ENCODE measurements at places on chromosomes 12 and 14. TPM values are rescaled to one million over a fixed set of nuclear protein-coding genes. Genes with fewer than 3 reads are reported as not detected.

Gene CLIP1
- total RNA-seq = 58.2 TPM

Gene PLEKHH1
- 11.5 TPM for total RNA-seq

Gene PRMT5
- total RNA-seq = 107 TPM

Gene GZMB
- total RNA-seq = not detected

Gene FGFR1OP2
- 38.7 TPM for total RNA-seq

Gene LMNTD1
- total RNA-seq = 0.08 TPM

Gene ETFBKMT
- 1.5 TPM for total RNA-seq

DNA sequence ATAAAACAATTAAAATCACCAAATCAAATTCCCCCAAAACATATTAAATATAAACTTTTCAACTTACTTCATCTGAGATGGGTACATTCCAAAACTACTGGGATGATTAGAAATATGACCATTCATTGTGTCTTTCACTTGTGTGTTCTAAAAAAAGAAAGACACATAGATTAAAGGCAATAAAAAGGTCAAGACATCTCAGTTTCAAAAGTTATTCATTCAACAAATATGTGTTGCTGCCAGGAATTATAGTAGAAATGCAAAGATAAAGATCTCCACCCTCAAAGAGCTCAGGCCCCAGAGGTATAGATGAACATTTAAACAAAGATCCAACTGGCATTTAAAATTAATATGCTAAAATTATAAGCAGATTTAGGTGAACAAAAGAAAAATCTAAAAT is 106.4 kb downstream of the EPS8 start:
- DNase-seq = no peak

DNA sequence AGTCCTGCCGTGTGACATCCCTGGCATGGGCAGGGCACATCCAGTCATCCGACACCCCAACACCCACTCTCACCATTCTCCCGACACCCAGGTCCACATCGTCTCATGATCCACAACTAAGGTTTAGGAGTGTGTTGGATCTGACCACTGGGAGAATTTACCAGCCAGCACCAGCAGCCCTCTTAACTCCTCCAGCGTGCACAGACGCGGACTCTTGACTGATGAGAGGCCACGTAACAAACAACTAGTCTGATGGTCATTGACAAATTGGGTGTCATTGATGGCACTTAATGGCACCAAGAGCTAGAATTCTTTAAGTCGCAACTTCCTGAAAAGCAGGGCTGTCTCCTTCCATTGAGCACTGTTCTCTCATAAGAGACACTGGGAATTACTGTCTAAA is 203.0 kb upstream of the SFSWAP start:
- no peak for DNase-seq

DNA sequence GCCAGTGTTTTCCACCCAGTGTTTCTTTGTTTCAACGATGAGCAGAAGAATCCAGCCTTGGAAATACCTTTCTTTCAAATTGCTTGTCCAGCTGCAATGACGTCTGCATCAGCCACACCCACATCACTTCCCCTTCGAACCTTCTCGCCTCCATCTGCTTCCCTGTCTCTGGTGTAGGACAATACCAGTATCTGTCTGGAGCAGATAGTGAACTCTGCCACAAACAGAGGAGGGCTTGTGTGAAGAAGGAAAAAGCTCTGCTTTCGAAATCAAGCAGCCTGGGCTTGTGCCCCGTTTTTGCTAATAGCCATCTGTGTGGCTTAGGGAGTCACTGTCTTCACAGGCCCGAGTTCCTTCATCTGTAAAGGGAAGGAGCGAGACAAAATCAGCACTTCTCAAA is 415.4 kb downstream of the ZFP36L1 start:
- no peak for DNase-seq

- DNase-seq = no peak
These were observed 37.5 kb downstream of the CHST11 start for GRCh38 chr12:104494137-104494792.

DNA sequence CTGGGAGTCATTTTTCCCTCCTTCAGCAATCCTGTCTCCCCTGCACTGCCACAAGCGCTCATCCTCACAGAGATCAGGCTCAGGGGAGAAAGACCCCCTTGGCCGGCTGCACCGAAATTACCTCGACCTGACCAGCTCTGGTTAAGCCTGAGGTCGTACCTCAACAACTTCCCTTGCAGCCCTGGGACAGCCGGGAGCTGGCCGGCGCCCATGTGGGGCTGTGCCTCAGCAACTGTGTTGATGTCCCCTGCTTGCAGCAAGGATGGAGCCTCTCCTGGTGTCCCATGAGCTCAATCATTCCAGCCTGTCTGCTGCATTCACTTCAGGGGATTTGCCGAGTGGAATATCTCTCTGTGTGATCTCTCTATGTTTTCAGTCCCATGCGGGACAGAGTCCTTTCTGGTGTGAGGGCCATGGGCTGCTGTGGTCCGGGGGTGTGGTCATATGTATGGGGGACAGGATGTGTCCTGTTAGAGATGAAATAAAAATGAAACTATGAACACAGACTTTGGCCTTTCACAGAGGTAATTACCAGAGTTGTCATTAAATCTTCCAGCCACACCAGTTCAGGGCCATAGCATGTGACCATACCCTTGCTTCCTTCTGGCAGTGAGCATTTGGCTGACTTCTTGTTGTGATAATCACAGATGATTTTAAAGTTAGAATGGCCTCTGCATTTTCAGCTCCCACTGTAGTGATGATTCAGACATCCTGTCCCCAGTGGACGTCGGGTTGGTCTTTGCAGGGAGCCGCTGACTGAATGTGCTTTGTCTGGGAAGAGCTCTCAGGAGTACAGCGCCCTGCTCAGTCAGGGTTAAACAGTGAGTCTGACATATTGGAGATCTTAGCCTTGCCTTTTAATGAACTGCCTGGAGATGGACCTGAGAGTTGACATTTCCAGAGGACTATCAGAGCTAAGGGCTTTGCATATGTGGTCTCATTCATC is 405.9 kb downstream of the AACS start:
- no peak for DNase-seq

GRCh38 chr12:120775862-120776552 is 50.4 kb downstream of the ACADS start:
- no peak for DNase-seq

GRCh38 chr12:114361545-114361944 is 44.4 kb downstream of the TBX5 start:
- DNase-seq = no peak

DNA sequence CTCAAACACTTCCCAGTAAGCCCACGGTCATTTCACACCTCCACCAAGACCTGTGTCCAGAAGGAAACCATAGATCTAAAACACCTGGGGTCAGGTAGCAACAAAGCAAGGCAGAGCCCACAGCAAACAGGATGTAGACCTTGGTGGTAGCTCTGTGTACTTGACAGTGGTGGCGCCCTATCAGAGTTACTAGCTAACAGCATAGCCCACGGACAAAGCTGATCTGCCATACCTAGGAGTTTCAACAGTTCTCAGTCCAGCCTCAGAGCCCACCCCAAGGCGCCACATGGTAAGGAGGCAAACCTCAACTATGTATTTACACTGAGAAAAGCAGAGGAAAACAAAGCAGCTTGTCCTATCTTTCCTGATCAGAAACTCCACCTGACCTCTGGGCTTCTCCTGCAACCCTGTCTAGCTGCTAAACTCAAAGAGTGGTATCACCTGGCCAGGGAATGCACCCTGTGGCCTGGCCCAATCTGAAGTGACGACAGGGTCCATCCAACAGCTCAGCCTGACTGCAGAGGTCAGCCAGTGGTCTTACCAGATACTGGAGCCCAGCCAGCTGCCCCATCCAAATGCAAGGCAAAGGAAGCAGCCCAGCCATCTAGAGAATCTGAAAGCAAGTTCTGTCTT is 46.3 kb downstream of the STON2 start:
- no peak for DNase-seq

DNA sequence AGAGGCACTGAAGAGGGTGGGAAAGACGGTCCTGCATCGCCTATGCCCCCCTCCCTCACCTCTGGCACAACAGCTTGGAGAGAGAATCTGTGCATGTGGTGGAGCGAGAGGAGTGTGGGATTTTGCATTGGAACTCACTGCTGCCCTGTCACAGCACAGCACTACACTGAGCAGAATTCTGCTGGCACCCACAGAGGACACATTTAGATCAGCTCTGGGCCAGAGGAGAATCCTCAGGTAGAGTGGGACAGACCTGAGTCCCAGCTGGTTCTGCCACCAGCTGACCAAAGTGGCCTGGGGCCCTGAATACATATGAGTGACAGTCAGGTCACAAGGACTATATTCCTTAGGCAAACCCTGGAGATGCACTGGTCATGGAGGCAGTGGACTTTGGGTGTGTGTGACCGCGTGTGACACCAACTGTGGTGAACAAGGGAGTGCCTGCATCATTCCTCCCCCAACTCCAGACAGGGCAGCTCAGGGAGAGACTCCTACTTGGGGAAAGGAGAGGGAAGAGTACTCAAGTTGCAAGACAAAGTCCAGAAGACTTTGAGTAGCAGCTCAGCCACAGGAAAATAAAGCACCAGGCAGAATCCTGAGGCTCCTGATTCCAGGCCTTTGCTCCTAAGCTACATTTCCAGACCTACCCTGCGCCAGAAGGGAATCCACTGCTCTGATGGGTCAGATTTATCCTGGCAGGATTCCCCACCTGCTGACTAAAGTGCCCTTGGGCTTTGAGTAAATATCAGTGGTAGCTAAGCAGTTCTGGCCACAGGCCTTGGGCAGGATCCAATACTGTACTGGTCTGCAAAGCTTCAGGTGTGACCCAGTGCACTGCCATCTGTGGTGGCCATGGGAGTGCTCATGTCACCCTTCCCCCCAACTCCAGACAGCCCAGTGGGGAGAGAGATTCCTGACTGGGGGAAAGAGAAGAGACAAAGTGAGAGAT is 10.6 kb upstream of the ACOT1 start:
- no peak for DNase-seq

DNA sequence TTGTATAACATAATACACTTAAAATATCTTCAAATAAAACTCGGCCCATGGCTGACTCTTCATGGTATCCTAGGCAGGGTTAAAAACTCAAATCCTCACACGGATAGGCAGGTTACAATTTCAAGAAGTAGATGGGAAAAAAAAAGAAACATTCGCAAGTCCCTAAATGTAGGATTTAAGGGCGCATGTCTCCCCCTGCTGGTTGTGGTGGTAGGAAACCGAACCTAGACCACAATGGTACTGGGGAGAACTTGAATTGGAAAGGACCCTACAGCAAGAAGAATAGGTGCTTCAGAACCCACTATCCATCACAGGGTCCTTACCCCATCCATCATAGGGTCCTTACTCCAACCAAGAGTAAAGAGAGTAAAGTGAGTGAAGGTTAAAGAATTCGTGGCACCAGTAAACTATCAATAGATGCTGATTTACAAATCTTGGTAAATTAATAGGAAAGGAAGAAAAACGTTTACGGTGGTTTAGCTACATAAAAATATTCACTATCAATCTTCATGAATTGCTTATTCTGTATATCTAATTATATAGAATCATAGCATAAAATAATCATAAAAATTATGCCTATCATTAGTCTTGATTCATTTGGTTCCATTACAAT is 3.3 kb upstream of the CIPC start:
- DNase-seq = no peak

DNA sequence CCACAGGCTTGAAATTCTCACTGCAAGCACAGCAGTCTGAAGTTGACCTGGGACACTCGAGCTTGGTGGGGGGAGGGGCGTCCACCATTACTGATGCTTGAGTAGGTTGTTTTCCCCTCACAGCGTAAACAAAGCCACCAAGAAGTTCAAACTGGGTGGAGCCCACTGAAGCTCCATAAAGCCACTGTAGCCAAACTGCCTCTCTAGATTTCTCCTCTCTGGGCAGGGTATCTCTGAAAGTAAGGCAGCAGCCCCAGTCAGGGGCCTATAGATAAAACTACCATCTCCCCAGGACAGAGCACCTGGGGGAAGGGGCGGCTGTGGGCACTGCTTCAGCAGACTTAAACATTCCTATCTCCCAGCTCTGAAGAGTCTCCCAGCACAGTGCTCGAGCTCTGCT is 31.7 kb upstream of the ST8SIA1 start:
- DNase-seq = no peak

GRCh38 chr12:66768293-66768692 is 89.4 kb upstream of the GRIP1 start:
- no peak for DNase-seq

- DNase-seq = no peak
These were observed 1116.0 kb upstream of the TMEM132C start for GRCh38 chr12:127150956-127151355.

GRCh38 chr12:69639400-69640016 is 28.8 kb upstream of the LRRC10 start:
- DNase-seq = peak; percentile 9

GRCh38 chr12:43760396-43760795 is 1.6 kb downstream of the IRAK4 start:
- no peak for DNase-seq

DNA sequence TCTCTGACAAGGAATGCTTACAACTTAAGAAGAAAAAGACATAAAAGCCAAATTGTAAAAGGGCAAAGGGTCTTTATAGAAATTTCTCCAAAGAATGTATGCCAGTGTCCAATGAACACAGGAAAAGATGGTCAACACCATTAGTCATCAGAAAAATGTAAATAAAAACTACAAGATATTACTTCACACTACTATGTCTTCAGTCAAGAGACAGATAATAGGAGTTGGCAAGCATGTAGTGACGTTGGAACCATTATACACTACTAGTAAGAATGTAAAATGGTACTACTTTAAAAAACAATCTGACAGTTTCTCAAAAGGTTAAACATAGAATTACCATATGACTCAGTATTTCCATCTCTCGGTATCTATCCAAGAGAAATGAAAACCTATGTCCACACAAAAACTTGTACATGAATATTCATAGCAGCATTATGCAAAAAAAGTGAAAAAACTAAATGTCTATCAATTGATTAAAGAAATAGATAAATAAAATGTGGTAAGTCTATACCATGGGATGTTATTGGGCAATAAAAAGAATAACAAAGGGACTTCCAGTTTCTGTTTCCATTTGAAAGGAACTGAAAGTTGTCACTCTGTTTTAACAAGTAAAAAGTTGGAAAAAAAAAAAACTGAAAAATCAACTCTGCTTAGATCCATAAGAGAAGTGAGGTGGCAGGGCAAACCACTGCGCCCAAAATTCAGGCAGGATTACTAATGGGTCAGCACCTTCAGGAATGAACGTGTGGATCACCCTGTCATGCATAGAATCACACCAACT is 69.8 kb downstream of the ALG10B start:
- no peak for DNase-seq

DNA sequence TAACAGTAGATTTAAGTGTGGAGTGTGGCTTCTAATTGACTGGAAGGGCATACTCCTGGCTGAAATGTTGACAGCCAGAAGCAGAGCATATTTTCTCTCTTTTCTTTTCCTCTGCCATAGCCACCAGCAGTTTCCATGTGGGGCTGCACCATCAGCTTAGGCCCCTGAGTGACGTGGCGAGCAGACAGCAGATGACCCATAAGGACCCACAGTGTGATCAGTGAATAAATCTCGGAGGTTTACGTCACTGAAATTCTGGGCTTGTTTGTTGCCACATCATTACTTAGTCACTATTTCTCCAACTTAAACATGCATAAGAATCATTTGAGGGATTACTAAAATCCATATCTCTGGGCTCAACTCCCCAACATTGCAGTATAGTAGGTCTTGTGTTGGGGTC is 549.7 kb upstream of the TMEM132C start:
- no peak for DNase-seq

GRCh38 chr14:32984241-32984930 is 45.7 kb downstream of the NPAS3 start:
- no peak for DNase-seq

Measured in kidney epithelial cell (primary cell).